DMS 273 treated with DMSO at 0.1 percent for 48 hours (cell line): ENCODE measurements at places on chromosomes 6 and 20.

- DNase-seq = no peak
These were observed 41.8 kb upstream of the DST start for GRCh38 chr6:56684342-56685101.

GRCh38 chr20:42338294-42339201 is 720.4 kb upstream of the CHD6 start:
- no peak for DNase-seq

DNA sequence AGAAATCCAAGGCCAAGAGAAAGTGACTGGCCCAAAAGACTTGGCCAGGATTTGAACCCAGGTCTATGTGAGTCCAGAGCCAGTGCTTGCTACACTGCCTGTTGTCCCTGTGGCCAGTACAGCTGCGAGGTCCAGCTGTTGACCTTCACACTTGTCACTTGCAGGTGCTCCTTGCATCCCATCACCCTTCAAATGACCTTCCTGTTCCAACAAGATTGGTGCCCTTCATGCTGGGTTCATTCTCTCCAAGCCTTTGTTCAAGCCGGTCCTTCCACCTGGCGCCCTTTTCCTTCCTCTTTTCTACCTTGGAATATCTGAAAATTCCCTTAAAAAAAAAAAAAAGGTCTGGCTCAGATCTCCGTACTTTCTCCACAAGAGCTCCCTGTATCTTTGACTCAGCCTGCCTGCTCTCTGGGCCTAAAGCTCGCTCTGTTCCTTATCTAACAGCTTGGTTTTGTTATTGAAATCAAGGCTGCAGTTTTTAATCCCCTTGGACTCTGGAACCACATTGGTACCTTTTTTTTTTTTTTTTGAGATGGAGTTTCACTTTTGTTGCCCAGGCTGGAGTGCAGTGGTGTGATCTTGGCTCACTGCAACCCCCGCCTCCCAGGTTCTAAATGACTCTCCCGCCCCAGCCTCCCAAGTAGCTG is 22.2 kb upstream of the MRPS18A start:
- no peak for DNase-seq

GRCh38 chr6:14543971-14544585 is 426.5 kb downstream of the CD83 start:
- DNase-seq = no peak

DNA sequence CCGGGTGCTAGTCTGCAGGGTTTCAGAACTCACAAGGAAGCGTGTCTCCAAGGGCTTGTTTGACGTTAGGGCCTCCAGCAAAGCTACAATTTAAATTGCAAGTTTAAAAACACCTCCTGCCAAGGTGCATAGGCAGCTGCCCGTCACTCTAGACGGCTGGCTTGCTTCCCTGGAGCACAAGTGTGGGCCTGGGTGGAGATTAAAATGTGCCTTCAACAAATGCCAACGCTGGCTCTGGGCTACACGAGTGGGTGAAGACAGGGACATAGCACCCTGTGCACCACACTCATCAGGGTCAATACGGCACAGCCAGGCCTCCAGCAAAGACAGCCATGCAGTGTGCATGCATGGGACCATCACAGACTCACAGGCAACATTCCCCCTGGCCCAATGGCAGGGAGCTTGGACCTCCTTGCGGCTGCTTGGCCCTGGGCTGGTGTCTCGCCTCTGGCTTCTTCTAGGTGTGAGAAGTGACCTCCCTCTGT is 48.4 kb upstream of the FRMD1 start:
- no peak for DNase-seq

DNA sequence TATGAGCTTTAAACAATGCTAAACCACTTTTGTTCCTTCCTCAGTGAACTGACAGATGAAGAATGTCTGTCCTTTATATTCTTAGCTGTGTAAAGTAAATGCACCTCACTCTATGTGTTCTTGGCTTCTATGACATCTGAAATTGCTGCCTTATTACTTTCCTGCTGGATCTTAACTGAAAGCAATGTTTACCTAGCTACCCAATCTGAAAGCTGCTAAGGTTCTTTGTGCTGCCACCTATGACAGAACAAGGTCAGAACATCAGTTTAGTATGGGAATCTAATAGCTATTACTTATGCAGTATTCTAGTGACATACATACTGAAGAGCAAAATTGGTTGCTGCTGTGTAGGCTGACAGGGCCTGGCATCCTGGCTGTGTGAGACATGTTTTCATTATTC is 444.1 kb downstream of the KHDRBS2 start:
- no peak for DNase-seq

DNA sequence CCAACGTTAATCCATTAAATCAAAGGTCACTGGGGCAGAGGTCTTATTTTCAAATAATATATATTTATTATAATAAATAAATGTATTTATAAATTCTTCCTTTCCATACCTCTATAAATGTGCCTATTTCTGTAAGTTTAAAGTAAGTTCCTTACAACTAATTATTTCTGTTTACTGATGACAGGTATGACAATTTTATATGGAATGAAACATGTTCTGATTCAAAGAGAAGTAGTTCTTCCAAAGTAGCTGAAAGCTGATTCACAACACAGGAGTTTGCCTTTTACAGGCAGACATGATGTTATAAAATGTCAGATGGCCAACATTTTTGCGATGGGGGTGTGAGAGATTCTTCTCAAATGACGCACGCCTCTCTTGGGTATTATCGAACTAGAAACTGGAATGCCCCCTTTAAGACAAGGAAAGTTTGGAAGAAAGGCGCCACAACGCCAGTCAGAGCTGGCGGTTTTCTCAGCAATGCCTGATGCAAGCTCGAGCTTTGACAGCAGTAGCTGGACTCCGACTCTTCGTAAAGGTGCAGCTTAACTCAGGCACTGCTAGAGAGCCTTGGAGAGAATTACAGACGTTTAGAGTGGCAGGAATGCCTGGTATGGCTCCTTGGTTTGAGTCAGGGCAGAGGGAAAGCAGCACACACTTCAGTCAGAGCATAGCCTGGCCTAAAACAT is 92.1 kb downstream of the FOXC1 start:
- DNase-seq = no peak

DNA sequence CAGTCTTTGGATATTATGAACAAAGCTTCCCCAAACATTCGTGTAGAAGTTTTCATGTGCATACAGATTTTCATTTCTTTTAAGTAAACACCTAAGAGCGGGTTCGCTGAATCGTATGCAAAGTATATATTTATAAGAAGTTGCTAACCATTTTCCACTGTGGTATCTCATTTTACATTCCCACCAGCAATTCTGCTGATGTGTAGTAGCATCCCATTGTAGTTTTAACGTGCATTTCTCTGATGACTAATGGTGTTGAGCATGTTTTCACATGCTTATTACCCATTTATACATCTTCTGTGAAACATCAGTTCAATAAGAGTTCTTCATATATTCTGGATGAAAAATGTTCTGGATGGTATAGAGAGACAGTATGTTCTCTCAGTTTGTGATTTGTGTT is 97.4 kb downstream of the IYD start:
- no peak for DNase-seq

DNA sequence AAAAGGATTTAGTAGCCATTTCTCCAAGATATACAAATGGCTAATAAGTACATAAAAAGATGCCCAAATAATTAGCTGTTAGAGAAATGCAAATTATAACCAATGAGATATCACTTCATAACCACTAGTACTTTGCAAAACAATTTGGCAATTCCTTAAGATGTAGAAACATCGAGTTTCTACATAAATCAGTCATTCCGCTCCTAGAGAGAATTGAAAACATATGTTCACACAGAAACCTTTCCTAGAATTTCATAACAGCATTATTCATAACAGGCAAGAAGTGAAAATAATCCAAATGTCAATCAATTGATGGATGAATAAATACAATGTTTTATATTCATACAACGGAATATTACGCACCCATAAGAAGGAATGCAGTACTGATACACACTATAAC is 20.5 kb upstream of the NT5E start:
- DNase-seq = no peak
